Fibroblast of skin of left biceps (primary cell): ENCODE measurements at places on chromosomes 6 and 20.
A peak's percentile ranks its signal among the peaks of the same experiment; 100 is the strongest.

GRCh38 chr20:45163083-45163803, 11.5 kb upstream of the PI3 start:
- DNase-seq, result no peak

DNA sequence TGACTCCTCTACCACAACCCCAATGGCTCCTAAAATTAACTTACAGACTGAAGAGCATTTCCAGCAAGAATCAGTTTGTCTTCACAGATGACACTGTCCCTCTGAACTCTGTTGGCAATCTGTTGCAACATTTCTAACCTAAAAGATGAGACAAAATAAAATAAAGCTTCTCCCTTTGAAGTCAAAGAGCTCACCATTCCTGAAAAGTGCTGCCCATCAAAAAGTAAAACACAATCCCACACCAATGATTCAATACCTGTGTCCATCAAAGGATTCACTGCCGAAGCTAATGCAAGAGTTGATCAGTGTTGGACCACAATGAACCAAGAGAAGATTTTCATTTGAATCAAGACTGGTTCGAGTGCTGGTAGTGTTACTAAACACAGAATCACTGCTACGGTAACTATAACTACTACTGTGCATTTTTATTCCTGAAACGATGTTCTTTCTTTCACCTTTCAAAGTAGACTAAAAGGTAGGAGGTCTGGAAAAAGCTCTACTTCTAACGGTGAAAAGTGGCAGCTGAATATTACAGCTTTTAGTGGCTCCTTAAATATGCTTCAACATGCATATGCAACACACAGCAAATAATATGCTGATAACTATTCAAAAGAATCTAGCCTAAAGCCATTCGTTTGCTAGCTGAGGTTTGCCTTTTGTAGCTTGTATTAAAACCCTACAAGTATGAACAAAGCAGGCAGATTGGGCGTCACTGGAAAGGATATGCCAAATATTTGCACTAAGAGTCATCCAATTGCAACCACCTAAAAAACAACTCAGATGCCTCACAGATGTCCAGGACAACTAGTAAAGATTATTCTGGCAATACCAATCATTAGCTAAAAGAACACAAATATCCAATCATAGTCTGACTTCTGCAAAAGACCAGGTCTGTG, at the start of gene DST:
DST (minus strand) TSS at position 524 of the 896 bp plus-strand sequence.
- peak; percentile 88 for DNase-seq

GRCh38 chr6:25218346-25218745, 60.8 kb upstream of the CARMIL1 start:
- DNase-seq, result no peak

DNA sequence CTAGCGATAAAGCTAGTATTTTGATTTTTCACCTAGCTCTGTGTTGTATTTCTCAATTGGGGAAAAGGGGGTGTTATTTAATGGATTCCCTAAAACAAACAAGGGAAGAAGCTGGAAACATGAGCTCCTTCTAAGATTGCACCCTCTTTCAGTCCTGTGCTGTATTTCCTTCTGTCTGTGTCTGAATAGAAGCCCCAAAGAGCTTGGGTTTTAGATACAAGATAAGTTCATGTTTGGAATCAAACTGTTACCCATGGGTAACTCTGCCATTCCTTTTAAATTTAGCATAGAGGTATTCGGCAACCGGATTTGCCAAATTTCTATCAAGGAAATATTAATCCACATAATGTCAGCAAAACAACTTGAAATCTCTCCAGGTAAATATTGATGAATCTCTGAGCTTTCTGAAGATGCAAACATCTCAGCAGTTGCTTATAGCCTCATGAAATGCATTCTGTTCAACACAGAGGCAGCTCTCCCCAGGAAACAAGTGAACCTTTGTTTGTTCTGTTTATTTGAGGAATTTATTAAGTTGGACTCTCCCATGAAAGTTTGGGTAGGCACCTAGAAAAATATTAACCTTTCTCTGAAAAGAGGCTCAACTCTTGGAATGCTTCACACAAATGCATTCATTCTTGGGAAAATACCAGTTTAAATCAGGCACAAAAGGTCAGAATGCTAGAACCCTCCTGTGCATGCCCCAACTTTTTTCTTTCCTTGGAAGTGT, 9.9 kb upstream of the SCGN start:
- no peak for DNase-seq

DNA sequence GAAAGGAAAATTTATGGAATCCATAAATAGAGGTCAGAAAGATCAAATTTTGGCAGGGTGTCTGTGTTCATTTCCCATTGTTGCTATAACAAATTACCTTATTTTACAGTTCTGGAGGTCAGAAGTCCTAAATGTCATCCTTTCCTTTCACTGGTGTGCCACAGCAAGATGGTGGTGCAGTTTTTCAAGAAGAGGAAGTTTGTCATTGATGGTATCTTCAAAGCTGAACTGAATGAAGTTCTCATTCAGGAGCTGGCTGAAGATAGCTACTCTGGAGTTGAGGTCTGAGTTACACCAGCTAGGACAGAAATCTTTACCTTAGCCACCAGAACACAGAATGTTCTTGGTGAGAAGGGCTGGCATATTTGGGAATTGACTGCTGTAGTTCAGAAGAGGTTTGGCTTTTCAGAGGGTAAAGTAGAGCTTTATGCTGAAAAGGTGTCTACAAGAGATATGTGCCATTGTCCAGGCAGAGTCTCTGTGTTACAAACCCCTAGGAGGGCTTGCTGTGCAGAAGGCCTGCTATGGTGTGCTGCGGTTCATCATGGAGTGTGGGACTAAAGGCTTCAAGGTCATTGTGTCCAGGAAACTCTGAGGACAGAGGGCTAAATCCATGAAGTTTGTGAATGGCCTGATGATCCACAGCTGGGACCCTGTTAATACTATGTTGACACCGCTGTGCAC, 7.2 kb upstream of the CCNC start:
- no peak for DNase-seq

- no peak for DNase-seq
Measured at GRCh38 chr6:88519301-88520016, 353.3 kb upstream of the CNR1 start.

DNA sequence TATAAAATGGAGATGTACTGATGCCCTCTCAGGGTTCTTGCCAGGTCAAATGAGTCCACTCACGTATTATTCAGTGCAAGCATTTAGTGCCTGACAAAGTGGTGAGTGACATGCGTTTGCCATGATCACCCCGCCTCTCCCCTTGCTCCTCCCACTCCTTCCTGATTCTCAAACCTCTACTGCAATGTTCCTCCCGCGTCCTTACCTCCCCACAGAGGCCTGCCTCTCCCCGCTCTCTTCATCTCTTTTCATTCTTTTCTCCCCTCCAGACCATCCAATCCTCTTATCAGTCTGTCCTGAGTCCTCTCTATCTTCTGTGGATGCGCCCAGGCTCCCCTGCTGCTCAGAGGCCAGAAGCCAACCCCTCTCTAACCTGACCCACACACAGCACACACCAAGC, 40.7 kb downstream of the KCNK5 start:
- no peak for DNase-seq

GRCh38 chr6:91464718-91465117, 877.8 kb upstream of the MAP3K7 start:
- no peak for DNase-seq

- DNase-seq, result no peak
Measured at GRCh38 chr6:65638047-65638831, 68.8 kb downstream of the EYS start.

GRCh38 chr20:10553326-10553984, 118.3 kb downstream of the SLX4IP start:
- DNase-seq, result no peak

DNA sequence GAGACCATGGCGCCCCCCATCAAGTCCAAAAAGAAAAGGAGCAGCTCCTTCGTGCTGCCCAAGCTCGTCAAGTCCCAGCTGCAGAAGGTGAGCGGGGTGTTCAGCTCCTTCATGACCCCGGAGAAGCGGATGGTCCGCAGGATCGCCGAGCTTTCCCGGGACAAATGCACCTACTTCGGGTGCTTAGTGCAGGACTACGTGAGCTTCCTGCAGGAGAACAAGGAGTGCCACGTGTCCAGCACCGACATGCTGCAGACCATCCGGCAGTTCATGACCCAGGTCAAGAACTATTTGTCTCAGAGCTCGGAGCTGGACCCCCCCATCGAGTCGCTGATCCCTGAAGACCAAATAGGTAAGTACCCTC, 41.7 kb upstream of the NAA20 start:
- DNase-seq, result no peak

GRCh38 chr6:43469947-43470346, 7.4 kb upstream of the TJAP1 start:
- DNase-seq, result no peak

DNA sequence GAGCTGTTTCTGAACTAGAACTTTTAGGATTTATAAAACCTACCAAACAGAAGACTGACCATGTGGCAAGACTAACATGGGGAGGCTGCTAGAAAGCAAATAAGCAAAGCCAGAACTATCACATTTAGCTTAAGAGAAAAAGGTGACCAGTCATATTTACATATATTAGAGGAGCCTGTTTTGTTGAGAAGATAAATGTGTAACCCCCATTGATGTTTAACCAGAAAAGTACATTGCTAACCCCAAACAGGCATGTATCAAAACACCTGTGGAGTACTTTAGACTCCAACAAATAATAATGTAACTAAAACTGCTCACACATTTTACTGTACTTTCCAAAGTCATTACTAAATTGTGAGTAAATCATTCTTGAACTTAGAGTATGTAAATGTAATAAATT, 35.0 kb downstream of the AKIRIN2 start:
- DNase-seq, result no peak

GRCh38 chr20:41007481-41007880, 21.1 kb upstream of the TOP1 start:
- DNase-seq, result no peak

DNA sequence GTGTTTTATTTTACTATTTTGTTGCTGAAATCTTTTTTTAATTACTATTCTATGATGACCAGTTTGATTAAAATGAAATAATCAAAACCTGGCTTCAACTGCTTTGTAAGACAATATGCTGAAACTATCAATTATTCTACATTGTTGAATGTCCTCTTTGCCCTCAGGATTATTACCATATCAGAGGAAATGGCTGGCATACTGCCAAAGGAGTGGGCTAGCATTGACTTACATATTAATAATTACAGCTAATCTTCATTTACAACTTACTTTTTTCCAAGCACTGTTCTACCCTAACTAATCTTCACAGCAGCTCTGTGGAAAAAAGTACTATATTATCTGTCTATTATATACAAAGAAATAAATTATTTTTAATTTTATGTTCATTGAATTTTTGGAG, 560.5 kb downstream of the BCKDHB start:
- DNase-seq, result no peak

- DNase-seq, result no peak
Measured at GRCh38 chr6:89328976-89329375, 13.9 kb upstream of the GABRR2 start.

DNA sequence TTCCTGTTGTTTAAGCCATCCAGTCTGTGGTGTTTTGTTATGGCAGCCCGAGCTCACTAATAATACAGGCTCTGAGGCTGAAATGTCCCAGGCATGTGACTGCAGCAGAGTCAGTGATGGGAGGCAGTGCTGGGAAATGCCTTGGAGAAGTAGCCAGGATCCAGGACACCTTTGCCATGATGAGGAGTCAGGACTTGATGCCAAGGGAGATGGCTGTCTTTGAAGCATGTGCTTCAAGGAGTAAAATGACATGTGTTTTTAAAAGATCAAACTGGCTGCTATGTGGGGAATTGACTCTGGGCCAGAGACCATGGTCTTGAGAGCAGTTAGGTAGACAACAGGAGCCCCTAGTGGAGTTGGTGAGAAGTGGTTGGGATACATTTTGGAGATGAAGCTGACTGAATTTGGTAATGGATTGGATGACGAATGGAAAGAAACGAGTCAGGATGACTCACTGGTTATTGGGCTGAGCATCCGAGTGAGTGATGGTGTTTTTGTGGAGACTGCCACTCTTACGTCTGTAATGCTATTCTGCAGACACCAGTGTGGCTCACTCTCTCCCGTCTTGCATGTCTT, 322.2 kb downstream of the PLCB1 start:
- DNase-seq, result peak; percentile 77

- DNase-seq, result no peak
Measured at GRCh38 chr6:69284176-69284730, 512.6 kb downstream of the LMBRD1 start.

GRCh38 chr6:136947037-136947436, 24.9 kb downstream of the SLC35D3 start:
- DNase-seq, result no peak

DNA sequence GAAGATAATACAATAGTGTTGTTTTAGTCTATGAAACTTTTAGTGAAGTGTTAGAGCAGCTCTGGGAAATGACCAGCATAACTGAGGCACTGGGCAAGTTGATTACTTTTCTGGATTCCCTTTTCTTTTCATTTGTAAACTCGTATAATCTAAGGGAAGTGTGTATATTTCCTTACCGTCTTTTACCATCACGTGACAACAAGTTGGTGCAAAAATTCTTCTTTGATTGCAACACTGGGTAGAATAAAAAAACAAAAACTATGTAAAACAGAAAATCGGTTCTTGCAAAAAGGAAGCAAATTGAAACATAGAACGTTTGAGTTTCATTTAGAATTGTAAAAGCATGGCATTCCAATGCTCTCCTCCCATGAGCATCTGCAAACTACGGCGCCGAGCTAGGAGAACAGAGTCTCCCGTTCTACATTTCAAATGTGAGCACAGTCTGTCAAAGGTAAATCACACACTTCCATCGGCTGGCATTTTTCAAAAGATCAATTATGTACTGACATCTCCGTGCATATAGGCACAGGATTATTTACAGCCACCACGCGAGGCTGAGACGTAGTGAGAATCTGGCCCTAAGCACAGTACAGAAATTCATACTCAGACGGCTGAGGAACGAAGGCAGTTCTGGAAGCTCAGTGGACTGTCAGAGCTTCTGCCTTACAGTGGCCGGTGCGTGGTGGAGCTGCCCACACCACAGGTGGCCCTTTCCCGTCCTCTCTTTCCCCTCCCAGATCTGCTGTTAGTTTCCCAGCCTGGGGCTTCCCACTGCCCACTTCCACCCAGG, 314.0 kb downstream of the BMP7 start:
- DNase-seq, result no peak

DNA sequence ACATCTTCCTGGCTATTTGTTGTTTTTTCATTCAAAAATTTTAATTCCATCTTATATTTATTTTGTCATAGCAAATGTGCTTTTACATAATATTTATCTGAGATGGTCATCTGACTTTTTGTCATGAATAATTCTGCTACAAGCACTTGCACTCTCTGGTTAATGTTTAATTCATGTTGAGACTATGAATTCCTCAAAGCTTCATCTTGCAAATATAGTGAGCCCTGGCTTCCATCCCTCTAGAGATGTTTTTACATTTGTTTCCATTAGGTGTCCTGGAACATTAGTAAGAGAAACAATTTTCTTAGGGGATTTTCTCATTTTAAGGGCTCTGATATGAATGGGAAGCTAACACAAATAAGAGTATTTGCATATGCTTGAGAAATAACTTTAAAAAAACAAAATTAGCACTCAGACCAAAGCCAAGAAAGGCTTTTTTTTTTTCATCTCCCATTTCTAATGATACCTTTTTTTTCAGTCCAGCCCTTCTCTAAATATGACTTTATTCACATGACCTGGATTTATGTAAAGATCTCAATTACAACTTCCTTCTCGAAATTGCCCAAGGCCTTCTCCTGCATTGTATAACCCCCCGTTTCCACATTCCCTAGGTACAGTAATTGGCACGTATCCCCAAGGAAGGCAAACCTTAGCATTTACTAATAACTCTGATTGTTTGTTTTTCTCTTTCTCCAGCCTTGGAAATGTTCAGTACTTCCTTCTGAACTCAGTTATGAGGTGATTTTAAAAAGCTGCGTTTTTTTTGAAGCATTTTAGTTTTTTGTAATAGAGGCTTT, 797.0 kb upstream of the GJE1 start:
- no peak for DNase-seq

GRCh38 chr20:31826074-31826473, 6.9 kb downstream of the MYLK2 start:
- no peak for DNase-seq
